AG09309 (cell line): ENCODE measurements at places on chromosomes 1 and 21.

DNA sequence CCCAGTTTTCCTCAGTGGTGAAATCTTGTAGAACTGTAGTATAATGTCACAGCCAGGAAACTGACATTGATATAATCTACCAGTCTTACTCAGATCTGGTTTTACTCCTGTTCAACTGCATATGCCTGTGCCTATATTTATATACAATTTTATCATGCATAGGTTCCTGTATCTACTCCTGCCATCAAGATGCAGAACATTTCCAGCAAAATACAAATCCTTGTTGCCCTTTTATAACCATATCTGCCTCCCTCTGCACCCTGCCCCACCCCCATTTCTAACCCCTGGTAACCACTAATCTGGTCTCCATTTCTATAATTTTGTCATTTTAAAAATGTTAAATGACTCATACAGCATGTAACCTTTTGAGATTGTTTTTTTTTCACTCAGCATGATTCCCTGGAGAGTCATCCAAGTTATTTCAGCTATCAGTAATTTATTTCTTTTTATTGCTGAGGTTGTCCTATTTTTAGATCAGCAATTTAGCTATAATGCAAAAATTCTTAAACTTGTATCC lies 8.1 kb downstream of the UTP25 start:
- no peak for DNase-seq

GRCh38 chr1:184854036-184854435 lies 99.4 kb upstream of the EDEM3 start:
- no peak for DNase-seq

GRCh38 chr1:44347280-44347679 lies 7.8 kb downstream of the ERI3 start:
- peak; percentile 55 for DNase-seq

GRCh38 chr1:46637444-46638083 lies 21.0 kb upstream of the MOB3C start:
- DNase-seq, result no peak

GRCh38 chr1:8120693-8121260 lies 94.7 kb upstream of the ERRFI1 start:
- no peak for DNase-seq

DNA sequence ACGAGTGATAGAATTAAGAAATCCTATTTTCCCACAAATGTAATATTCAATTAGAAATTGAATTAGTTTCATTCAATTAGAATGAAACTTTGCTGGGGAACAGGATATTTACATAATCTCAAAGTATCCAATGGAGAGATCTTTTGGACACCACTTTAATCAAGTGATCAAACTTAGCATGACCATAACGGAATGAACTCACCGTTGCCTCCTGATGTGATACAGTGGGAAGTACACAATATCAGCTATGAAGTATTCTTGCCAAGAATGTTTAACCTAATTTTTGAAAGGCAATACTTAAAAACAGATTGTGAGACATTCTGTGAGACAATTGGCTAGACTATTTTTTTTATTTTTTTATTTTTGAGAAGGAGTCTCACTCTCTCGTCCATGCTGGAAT lies 16.6 kb downstream of the CDKN2C start:
- DNase-seq, result no peak

DNA sequence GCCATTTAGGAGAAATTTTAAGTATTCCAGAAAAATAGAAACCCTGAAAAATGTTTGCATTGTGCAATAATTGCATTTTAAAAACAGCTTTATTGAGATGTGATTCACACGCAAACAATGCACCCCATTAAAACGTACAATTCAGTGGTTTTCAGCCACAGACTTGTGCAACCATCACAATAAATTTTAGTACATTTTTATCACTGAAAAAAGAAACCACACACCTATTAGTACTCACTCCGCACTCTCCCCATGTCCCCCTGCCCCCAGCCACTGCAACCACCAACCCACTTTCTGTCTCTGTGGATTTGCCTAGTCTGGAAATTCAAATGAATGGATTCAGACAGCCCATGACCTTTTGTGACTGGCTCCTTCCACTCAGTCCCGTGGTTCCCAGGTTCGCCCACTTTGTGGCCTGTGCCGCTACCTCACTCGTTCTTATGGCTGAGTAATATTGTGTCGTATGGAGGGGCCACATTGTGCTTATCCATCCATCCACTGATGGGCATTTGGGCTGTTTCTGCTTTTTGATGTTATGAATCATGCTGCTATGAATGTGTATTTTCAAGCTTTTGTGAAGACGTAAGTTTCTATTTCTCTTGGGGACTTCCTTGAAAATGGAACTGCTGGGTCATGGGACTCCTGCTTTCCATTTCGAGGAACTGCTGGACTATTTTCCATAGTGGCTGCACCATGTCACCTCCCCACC lies 147.7 kb upstream of the ARHGEF16 start:
- peak; percentile 86 for DNase-seq

DNA sequence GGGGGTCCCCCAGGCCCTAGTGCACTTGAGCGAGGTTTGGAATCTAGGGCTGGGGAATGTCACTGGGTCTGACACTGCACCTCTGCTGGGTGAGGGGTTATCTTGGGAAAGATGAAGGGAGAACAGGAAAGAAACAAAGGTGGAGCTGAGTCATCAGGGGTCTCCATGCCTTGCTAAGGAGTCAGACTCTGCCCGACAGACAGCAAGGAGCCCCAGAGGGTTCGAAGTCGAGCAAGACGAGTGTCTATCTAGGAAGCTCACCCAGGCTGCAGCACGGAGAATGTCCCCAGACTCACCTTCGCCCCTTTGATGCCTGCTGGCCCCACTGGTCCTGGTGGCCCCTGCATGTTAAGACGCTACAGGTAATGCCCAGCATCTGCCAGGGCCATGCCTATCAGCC lies 18.0 kb downstream of the COL16A1 start:
- DNase-seq, result no peak

DNA sequence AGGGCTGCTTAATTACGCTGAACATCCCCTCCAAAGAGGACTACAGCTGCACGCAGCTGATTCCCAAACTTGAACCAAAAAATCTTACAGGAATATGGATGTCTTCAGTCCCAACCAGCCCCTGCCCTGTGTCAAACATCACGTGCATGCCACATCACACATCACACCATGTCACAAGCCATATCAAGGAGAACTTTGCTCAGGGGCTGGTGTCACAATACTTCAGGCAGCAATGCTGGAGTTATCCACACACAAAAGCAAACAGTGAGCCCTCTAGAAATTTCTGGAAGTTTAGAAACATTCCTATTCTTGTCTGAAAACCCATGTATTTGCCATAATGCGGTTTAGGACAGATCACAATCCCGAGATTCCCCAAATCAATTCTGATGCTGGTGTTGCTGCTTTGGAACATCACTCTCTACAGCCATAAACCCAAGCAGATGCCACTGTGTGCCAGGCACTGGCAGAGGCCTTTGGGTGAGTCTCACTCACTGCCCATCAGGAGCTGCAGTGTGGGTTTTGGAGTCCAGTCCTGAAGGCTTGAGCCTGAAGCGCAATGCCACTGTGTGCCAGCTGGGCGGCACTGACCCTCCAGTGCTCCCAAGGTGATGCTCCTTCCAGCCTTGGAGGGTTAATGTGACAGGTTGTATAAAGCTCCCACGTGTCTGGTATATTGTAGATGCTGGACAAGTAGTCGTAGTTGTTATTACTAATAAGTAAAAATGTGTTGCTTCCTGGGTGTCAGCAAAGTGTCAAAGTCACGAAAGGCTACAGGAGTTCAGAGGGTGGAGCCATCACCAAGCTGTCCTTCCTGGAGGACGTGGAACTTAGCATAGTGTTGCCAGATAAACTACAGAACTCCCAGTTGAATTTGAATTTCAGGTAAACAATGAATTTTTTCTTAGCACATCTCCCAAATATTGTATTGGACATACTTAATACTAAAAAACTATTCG lies 20.1 kb upstream of the EFNA1 start:
- no peak for DNase-seq

GRCh38 chr1:54796902-54797301 lies 4.2 kb downstream of the TTC22 start:
- no peak for DNase-seq

DNA sequence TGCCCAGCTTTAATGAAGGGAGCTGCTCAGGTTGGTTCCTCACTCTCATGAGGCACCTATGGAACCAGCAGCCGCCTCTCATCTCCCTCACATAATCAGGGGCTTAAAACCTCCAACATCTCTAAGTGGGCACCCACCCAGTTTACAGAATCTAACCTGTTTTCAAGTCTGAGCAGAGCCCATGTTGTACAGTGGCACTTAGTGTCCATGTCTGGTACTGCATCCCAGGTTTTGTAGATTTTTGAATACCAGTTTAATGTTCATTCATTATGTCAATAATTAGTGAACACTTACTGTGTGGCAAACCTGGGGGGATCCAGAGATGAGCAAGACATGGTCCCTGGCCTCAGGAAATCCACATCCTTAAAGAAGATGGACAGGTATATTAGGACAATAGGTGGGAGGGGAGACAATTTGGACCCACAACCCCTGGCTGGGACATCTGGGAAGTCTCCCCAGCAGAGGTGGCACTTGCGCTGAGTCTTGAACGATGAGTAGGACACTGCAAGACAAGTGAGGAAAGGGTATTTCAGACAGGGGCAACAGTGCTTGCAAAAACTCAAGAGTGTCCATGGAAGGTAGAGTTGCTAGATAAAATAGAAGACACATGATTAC lies 83.3 kb downstream of the LACTBL1 start:
- DNase-seq, result peak; percentile 5

DNA sequence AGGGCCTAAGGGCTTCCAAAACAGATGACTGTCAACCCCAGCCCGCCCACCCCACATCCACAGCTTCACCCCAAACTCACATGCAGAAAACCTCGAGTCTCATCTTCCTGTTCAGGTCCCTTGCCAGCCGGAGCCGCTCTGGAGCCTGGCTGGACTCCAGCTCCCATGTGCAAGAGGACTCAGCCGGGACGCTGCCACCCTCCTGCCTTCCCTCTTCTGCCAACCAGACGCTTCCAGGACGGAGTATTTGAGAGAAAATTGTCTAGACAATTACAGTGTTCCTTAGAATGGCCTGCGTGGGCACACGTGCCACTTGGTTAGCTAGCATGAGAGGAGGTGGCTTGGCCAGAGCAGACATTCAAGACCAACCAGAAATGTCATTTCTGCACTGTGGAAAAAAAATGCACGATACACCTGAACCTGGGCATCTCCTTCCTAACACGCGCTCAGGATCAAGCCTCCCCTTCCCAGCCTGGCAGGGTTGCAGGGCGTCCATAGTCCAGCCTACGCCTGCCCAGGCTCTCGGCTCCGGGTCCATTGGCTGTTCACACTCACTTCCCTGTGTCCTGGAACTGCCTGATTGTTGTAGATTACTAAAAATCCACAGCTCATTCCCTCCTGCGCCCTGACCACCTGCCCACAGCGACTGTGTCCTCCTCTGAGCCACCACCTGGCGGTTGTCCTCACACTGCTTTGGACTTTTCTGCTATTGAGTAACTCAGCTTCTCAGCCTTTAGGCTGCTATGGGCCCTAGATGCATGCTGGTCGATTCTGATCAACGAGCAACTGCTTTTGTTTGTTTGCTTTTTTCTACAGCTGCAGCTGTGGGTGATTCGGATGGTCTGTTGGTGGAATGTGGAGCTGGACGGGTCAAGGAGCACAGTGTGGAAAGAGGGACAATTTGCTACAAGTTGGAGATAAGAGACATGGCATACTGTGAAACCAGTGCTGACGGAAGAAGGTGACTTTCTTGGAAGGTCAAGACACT lies at the start of gene CLDN14:
Gene CLDN14, minus strand, starts transcription at position 708 of the 988 bp plus-strand sequence. CDS start 18,427 bp downstream, outside the sequence.
- no peak for DNase-seq

- no peak for DNase-seq
These were observed 33.6 kb upstream of the CD34 start for GRCh38 chr1:207944571-207944970.

GRCh38 chr1:46067652-46068051 lies 64.8 kb downstream of the PIK3R3 start:
- no peak for DNase-seq

GRCh38 chr1:211126622-211127021 lies 7.3 kb downstream of the KCNH1 start:
- DNase-seq, result peak; percentile 35

DNA sequence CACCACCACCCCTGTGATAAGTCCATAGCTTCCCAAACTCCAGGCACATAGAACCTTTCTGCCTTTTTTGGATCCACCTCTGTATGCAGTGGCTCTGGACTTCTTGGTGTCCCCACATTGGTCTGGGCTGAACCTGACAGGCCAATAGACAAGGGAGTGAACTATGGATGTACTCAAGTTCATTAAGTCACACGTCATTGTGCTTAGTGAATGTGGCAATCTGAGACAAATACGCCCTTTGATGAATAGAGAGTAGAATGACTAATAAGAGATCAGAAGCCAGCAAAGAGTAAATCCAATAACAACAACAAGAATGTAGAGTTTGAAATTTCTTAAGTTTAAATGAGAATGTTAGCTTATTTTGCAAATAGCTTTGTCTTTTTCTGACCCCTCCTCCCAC lies 114.8 kb downstream of the ST6GALNAC3 start:
- DNase-seq, result no peak

DNA sequence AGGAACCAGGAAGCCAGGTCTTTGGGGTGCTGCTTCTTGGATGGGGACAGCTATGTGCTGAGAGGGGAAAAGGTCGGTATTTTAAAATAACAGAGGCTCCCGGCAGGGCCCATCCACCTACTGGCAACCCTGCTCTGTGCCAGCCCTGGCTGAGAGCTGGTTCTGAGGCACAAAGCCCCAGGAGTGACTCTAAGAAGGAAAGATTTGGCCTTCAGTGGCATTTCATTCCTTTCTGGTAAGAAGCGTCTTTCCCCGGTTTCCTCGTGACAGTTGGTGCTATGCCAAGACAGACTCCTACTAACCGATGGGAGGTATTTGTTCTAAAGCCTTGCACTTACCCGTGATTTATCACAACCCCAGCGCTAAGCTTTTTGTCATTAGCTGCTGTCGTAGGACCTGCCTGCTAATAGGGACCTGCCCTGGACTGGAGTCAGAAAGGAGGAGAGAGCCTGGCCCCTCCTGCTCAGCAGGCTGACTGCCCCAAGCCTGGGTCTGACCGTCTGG lies 123.1 kb upstream of the ADAR start:
- no peak for DNase-seq

GRCh38 chr1:156445789-156446263 lies 54.7 kb downstream of the MEF2D start:
- DNase-seq, result no peak

DNA sequence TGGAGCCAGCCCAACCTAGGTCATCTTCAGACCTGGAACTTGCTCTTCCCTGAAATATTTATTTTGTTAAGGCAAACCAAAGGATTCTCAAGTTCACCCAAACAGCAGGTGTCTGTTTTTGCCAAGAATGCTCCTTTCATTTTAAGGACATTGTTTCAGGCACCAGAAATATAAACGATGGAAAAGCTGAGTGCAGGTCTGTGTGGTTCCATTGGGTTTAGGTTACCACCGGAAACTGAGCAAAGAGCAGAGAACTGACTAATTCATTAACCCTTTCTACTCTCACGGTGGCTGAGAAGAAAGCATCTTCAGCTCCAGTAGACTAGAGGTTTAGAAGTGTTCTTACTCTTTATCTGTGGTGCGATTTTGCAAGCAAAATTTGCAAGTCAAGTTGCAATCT lies 38.0 kb upstream of the ZC3H11B start:
- no peak for DNase-seq

GRCh38 chr21:29748391-29749167 lies 191.2 kb downstream of the GRIK1 start:
- no peak for DNase-seq

DNA sequence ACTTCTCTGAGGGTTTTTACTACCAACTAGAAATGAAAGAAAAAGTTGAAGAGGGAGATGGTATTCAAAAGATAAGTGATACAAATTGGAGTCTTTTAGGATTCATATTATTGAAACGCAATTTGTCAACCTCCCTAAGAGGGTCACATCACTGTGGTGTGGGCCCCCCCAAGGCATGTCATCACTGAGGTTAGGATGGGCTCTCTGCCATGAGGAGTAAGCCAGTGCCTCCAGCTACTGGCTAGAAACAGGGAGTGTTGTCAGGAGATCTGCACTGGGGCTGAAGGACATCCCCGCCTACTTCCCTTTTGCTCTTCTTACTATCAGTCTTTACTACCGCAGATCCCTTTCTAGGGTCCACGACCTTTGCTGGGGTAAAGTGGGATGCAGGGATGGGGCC lies 25.9 kb downstream of the ITSN1 start:
- DNase-seq, result no peak
